ENCODE measurements at places on chromosomes 4 and X.

GRCh38 chr4:612052-612748 lies 13.2 kb upstream of the PDE6B start:
- DNase-seq, result no peak

GRCh38 chr4:138706201-138706600 lies 309.4 kb upstream of the NOCT start:
- DNase-seq, result no peak

DNA sequence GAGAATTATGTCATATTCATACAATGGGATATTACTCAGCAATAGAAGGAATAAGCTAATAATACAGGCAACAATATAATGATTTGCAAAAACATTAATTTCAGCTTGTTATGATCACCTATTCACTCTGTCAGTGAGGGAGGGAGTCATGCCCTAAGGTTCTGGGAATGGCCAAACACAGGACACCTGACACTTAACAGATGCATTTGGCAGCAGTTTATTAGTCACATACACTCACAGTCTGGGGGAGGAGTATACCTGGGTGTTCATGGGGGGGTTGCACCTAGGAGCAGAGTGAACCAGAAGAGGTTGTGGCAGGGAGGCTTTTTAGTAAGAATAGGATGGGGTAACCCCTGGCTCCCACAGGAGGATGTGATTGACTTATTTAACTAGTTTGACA lies 38.3 kb downstream of the SERPINA7 start:
- no peak for DNase-seq

GRCh38 chrX:13852001-13852695 lies 35.3 kb upstream of the GPM6B start:
- no peak for DNase-seq

DNA sequence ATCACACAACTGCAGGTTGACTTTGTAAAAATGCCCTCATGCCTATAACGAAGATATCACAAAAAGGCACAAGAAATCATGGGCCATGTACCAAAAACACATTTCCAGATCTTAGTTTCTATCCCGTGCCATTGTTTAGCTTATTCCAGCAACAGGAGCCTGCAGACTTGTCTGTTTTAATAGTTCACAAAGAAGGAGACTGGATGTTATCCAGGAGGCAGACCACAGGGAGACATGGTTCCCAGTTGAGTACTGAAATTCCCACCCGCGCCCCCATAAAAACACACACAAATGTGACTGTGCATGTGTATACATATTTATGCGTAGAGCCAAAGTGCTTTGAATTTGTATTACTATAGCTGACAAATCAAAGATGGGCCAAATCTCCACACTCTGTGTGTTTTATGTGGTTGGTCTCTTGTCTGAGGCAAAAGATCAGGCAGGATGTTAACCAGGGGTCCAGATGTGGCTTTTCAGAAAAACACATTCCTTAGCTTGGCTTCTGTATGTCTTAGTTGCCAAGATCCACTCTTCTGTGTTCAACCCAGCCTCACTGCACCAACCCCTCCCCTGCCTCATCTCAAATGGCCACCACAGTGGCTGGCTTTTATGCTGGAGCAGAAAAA lies 469.2 kb upstream of the DIPK2B start:
- no peak for DNase-seq

DNA sequence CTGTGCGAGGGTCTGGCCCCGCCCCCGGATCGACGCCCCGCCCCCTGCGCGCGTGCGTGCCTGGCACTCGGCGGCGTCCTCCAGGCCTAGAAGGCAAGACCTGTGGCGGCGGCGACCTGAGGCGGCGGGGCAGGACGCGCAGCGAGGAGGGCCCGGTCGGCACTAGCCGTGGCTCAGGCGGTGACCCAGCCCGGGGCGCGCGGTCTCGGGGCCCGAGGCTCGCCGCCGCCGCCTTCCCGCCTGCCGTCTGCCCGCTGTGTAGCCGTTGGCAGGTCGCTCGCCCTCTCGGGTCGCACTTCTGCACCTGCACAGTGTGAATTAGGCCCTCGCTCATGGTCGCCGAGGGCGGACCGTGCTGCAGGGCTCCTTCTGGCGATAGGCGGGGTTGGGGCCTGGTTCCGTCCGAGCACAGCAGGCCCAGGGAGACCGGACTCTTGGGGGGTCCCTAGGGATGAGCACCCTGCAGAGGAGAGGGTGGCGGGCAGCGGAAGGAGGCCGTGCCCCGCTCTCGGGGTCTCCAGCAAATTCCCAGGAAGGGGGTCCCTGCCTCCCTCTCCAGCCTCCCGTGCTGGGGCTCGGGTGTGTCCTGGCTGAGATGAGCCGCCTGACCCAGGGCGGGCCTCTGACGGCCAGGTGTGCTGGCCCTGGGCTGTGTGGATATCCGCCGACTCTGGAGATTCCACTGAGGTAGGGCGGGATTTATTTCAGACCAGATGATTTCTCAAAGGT lies 557 bp upstream of the FAM53A start:
- no peak for DNase-seq

- DNase-seq, result peak; percentile 21
Observed at GRCh38 chr4:152678841-152679240, 956 bp downstream of the TMEM154 start.

GRCh38 chrX:23980011-23980441 lies 47.0 kb downstream of the KLHL15 start:
- no peak for DNase-seq

DNA sequence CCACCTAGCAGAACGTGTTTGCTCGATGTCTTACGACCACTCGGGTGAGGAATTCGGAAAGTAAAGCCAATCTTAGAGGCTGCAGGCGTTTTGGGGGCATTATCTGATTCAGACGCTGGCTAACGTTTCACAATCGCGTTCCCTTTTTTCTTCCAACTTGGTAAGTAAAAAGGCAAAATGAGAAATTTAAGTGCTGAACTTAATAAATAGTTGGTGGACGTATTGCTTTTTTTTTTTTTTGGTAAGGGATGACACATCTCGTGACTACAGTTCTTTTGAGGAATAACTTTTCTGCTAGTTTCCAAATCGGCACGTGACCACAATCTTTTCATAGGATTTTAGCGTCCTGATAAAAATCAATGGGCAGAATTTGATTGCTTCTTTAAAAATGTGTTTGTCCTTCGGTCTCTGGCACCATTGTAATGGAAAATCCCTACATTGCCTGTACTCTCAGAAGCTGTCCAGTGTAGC lies 848 bp downstream of the RAB9A start:
- DNase-seq, result no peak

DNA sequence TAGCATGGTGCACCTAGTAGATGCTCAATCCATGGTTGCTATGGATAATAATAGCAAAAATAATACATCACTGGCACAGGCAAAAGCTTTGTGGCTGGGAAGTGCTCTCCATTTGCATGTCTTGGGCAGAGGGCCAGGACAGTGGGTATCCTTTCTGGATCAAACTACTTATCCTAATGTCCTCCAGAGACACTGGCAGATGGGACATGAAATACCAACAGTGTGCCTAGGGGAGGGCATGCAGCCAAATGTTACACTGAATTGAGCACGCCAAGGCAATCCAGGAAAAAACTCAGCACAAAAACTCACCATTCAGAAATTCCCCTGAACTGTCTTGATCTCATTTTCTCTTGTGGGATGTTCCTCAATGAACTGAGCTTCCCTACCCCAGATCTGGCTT lies 98.6 kb upstream of the SCML1 start:
- DNase-seq, result no peak

DNA sequence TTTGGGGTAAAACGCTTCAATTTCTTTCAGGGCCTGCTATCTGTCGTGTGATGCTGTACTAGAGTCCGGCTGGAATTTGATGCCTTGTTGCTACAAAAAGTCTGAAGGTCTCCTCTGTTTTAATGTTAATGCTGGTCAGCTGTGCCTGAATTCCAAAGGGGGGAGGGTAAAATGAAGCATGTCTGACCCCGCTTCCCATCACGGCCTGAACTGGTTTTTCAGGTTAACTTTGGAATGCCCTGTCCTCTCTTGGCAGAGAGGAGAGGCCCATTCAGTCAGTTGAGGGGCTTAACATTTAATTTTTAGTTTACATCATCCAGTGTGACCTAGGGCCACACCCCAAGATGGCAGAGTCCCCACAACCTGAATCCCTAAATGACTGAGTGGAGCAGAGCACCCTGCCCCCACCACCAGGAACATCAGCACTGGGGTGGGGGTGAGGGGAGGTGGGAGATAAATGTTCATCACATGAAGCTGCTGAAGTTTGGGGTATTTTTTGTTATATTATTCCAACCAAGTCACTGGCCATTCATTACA lies 47.9 kb upstream of the GPR78 start:
- no peak for DNase-seq

DNA sequence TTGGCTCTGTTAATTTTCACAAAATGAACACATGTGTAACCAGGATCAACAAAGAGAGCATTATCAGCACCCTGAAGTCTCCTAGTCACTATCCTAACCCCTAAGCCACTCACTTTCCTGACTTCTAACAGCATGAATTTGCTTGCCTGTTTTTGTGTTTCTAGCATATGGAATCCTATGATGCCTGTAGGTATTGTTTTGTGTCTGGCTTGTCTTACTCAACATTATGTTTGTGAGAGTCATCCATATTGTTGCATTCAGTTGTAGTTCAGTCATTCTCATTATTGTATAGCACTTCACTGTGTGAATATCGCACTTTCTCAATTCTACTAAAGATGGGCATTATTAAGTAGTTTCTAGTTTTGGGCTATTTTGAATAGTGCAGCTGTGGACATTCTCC lies 15.6 kb downstream of the EDNRA start:
- no peak for DNase-seq

DNA sequence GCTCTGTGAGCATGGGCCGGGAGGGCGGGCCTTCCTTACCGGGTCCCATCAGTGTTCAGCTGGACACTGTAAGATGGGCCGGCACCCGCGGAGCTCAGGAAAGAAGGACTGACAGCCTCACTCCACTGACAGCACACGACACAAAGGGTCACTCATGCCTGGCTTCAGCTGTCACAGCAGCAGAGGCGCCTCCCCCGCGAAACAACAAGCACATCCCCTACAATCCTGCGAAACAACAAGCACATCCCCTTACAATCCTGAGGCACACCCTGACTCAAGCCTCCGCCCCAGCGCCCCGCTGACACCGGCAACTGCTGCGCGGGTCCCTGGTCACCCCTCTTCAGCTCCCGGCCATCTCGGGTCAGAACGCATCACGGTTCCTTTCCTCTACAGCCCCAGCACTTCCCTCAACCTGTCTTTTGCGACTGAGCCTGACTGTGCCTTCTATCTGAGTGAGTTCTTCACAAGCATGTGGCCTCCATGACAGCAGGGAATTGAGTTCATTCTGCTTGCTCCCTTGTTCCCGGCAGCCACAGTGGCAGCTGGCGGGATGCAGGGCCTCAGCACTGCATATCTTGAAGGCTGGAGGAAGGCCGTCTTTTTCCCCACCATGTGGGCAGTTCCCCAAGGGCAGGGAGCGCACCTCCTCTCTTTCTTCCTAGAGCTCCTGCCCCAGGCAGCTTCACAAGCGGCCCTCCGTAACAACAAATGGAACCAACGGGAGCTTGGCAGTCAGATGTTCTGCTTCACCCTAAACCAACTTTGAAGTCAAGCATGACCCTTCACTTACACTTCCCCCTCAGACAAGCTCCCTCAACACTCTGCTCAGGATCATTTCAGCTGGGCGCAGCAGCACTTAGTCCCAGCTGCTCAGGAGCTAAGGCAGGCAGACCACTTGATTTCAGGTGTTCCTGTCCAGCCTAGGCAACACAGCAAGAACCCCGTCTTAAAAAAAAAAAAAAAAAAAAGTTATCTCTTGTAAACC lies 39.6 kb downstream of the SCD5 start:
- no peak for DNase-seq

GRCh38 chr4:173509036-173510001 lies 20.7 kb downstream of the HAND2 start:
- DNase-seq, result no peak

DNA sequence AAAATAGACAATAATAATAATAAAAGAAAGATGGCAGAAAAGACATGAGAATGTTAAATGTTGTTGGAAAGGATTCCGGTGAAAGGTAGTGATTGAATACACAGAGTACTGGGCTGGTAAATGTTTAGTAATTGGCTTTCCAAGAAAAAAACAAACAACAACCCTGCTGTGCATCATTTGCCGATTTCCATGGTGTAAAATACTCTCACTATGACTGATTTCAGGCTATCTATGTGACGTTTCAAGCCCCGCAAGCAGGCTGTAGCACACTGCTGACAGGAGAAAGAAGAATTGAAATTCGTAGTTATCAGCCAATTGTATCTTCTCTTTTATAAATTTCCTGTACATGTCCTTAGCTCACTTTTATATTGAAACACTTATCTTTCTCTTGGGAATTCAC lies 13.6 kb upstream of the SEPTIN6 start:
- DNase-seq, result no peak

GRCh38 chr4:26985873-26986272 lies 125.2 kb downstream of the STIM2 start:
- DNase-seq, result no peak

DNA sequence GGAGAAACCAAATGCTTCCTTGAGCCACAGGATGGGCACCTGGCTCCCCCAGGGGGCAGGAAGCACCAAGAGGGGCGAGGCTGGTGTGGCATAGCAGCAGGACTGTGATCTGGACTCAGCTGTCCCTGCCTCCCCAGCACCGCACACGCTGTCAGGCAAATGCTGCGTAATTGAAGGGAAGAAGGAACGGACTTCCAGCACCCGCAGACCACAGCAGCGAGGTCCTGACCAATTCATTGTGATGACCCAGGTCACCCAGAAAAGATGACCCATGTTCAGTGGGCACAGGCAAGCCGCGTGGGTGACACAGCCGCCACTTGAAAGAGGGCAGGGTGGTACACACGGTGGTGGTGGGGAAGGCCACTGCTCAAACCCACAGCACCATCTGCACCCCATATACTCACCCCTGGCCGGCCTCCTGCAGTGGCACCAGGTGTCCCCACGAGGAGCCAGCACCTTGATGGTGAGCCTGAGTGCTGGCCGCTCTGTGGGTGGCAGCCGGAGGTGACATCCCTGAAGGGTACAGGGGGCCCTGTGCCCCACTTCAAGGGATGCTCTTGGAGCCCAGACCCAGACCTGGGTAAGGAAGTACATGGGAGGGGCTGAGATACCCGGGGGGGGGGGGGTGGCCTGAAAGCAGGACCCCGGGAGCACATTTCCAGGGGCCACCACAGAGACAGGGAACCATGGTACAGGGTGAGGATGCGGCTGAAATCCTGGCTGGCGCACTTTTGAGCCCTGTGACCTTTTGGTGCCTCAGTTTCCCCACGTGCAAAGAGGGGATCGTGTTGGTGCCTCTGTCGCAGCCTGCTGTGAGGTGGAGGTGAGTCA lies 11.5 kb downstream of the NAT8L start:
- DNase-seq, result no peak

DNA sequence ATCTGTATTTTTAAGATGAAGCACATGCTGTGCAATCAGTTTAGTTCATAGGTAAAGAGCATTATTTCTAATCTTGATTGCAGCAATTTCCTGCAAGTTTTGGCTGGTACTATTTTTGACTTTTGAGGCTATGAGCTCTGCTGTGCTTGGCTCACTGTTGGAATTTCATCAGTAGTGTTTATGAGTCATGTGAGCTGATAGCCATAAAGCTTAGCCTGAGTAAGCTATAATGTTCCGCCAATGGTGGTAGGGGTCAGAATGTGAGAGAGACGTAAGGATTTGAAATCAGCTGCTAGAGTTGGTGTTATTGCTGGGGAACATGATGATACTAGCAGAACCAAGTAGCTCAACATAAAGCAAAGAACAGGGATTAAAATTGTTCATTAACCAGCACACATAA lies 590.9 kb upstream of the GNPDA2 start:
- no peak for DNase-seq
